CD4-positive, alpha-beta memory T cell (primary cell): ENCODE measurements at places on chromosomes 6 and 20.
A peak's percentile ranks its signal among the peaks of the same experiment; 100 is the strongest.

GRCh38 chr6:167122041-167122826, 662 bp upstream of the CCR6 start:
- no peak for DNase-seq

DNA sequence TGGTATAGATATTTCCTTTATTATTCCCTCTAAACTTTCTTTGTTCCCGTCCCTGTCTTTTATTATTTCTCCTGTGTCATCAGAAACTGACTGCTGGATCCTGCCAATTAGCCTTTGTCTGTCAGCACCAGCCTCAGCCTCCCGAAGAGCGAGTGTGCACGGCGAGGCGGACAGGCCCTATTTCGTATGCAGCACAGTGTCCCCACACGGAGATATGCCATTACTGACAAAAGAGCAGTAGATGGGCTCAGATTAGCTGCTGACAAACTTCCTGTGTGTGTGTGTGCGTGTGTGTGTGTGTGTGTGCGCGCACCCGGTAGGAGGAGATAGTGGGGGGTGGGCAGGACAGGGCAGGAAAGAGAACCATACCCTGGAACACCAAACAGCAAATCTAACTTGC, 99.5 kb upstream of the ZFP64 start:
- DNase-seq, result no peak

GRCh38 chr6:161215193-161215592, 58.7 kb downstream of the AGPAT4 start:
- DNase-seq, result no peak

DNA sequence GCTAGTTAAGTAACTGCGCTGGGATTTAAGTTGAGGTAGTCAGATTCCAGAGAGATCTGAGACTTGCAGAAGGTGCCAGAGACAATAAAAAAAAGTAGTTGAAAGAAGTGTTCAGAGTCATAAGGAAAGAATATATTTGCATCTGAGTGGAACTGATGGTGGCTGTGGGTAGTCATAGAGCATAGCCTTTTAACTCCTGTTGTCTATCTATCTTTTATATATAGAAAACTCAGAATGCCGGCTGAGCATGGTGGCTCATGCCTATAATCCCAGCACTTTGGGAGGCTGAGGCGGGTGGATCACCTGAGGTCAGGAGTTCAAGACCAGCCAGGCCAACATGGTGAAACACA, 62.0 kb downstream of the CARMIL1 start:
- DNase-seq, result no peak

DNA sequence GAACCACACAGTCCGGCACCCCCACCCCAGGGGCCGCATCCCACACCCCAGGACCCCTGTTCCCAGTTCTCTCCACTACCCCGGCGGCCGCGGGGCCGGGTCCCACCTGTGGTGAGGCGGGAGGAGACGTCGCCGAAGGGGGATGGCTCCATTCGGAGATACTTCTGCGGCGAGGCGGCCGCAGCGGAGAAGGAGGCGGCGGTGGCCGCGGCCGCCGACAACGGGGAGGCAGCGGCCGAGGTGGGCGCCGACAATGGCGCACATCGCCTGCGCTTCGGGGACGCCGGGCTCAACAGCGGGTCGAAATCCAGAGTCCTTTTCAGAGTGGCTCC, 723 bp downstream of the AKIRIN2 start:
- no peak for DNase-seq

DNA sequence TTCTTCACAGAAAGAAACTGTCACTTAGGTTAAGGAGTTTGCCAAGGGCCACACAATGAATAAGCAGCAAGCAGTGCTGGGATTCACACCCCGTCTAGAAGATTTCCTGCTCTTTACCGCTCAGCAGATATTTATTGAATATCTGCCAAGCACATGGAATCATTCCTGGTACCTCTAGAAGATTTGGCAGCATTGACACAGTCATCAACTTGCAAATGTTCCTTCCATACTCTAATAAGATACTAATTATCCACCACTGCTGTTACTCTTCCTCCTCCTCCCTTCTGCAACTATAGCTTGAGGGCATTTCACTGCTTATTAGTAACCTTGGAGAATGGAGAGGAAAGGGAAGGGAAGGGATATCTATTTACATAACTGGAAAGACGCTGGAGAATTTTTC, 13.0 kb downstream of the MOXD1 start:
- no peak for DNase-seq

GRCh38 chr6:15305909-15306308, 60.0 kb downstream of the JARID2 start:
- DNase-seq, result no peak

DNA sequence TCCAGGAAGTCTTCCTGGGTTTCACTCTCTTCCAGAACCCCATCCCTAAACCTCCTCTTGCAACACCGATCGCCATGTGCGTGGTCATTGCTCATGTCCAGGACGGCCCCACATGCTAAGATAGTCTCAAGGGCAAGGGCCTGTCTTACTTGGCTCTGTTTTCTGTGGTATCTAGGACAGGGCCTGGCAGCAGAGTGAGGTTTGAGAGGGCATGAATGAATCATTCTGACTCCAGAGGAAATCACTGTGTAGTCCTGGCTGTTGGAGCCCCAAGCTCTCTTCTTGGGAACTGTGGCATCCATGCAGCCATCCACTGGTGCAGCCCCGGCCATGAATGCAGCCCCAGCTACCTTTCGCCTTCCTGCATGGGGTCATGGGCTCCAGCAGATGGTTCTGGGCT, 12.4 kb downstream of the SIRPA start:
- no peak for DNase-seq

- no peak for DNase-seq
Observed at GRCh38 chr20:40591536-40591935, 97.5 kb downstream of the MAFB start.

DNA sequence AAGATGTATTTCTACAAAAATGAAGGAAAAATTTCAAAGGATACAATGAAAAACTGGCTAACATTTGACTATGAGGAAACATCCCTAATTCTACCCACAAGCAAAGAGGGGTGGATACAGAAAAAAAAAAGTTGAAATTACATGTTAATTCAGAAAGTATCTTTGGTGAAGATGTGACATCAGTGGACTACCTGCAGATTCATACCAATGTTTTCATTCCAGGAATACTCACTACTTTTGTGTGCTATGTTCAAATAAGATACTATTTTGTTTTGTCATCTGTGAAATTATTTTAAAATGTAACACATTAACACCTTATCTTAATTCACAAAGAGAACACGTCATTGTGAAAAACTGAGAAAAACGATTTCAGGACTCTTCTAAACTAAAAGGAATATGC, 159.3 kb upstream of the SHLD1 start:
- DNase-seq, result no peak

DNA sequence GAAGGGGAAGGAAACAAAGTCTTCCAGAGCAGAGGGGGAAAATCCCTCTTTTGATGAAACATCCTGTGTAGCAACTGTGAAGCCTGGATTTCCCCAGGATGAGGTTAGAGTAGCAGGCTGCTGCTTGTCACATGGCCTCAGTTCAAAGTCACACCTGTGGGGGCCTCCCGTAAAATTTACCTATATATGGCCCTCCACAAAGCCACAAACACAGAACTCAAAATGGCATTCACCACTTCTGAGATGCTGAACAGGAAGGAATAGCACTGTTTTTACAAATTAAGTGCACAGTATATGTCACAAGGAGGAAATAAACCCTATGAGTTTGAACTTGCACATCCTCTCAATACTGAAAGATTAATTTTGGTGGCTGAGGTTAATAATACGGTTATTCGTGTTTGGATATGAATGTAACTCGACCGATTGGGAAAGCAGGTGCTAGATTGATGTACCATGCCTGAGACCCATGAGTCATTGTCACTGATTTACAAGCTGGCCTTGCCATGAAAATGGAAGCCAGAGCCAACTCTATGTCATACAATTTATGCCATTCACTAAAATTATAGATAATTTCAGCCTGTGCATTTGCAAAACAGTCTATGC, 70.6 kb downstream of the SGK1 start:
- DNase-seq, result peak; percentile 95

DNA sequence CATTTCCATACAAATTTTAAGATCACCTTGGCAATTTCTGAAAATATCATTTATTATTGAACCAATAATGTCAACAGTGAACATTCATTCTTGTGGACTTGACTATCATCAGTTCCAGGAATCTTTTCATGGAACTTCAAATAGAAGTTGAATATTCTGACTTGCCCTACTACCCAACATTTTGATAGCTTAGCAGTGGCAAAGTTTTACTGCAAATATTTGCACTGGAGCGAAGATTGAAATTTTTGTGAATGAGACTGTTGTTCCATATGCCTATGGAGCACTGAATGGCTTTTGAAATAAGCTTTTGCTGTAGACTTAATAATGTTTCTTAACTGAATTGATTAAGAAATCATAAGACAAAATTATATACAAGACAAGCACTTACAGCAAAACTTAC, 23.6 kb downstream of the BEND6 start:
- DNase-seq, result no peak

DNA sequence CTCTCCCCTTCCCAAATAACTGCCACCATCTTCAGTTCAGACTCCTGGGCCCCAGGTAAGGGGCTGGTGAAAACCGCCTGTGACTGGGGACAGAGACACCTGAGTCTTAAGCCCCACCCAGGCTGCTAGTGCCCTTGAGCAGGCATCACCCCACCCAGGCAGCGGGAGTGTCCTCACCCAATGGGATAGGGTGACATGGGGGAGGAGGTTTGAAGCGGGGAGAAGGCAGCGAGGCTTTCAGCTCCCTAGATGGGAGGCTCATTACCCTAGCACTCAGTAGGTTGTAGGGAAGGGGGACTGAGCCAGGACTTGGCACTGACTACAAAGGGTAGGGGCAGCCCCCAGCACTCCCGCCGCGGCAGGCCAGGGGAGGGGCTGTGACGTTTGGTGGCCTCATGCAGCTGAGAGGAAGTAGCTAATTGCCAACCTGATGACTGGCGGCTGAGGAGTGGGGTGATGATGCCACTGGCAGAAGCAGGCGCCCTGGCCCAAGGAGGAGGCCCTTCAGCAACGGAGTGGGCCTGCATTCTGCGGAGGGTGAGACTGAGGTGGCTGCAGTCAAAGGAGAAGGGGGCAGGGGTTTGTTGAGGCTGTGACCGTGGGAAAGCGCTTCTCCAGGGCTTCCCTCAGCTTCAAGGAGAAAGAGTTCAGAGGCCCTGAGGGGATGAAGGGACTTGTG, 126.9 kb downstream of the MRPL14 start:
- DNase-seq, result no peak

DNA sequence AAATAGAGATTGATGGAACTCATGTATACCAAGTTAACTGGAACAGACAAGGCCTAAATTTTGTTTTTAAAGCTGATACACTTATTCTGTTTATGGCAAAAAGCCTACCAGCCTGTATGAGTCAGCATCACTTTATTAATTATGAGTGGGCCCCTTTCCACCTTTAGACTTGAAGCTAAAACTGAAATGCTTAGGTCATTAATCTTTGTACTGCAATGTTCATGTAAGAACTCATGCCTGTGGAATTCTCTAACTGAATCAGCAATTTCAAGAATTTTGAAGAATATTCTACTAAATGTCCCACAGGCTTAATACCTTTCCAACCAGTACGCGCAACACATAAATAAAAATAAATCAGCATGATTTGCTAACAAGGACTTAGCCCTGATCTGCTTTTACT, 140.2 kb upstream of the PHACTR1 start:
- DNase-seq, result no peak

DNA sequence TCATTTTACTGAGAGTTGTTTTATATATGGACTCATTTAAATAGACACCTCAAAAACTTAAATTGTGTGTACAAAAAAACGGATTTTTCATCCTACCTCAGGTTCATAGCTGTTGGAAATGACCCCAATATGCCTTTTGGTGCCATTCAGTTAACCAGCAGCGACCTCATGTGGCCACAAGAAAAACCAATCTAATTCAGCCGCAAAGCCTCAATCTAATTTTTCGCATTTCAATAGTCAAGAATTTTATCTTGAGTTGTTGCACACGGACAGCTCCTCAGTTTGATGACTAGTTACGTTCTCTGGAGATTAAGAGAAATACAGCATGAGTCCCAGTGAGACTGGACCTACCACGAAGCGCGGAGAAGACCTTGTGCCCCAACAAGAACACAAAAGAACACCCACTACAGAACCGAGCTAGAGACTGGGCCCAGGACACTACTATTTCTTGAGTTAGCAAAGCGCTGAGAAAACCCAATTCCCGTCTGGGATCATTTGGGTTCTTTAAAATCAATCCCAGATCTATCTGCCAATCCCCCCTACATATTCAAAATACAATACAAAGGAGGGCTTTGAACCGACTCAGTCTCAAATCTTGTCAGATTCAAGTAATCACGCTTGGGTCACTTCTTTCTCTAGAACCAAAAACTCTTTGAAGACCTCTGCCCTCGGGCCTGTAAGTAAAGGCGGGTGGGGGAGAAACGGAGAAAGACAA, 1.1 kb downstream of the TCP11 start:
- peak; percentile 36 for DNase-seq

DNA sequence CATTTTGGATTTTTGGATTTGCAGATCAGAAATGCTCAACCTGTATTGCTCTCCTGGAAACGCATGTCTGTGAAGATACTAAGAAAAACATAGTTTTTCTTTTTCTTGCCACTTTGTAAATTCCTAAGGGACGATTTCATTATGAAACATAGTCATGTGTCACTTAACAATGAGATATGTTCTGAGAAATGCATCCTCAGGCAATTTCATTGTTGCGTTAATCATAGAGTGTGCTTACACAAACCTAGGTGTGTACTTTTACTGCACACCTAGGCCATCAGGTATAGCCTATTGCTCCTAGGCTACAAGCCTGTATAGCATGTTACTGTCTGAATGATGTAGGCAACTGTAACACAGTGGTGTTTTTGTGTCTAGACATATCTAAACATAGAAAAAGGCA, 13.4 kb upstream of the THEMIS start:
- no peak for DNase-seq

DNA sequence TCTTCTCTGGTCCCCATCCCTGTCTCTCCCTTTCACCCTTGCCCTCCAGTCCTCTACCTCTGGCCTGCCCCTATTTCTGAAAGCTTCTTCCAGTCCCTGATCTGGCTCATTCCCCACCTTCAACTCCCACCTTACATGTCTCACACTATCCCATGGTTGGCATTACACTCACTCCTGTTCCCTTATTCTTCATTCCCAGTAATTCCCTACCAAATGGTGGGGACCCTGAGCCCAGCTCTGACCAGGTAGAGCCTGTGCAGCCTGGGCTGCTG, 6.4 kb downstream of the TP53INP2 start:
- no peak for DNase-seq

DNA sequence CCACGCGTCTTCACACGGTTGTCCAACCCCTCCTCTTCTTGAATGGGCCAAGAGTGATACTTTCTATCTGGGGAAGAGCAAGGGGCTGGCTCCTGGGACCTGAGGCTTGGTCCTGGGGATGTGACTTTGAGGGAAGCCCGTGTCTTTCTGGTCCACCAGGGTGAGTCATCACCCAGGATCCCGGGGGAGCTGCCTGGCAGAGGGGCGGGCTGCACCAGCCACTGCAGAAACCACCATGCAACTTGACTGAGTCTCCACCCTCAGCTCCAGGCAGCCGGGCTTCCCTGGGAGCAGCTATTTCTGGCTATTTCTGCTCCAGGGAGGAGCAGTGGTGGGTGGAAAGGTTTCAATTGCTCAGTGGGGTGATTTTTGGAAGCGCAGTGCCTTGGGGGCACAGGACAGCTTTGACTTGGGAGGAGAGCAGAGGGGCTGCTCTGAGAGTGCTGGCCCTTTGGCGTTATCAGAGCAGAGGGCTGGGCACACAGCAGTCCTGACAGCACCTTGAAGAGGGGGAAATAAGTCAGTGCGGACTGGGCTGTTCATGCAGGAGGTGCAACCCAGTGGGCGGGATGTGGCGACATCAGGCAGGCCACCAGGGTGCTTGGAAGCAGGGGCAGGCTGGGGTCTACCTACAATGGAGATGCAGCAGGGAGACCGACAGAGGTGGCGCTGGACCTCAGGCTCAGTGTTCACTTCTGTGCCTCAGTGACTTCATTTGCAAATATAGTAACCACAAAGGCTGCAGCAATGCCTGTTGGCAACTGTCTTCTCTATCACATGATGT, 45.1 kb upstream of the FAM83D start:
- DNase-seq, result no peak
